GM23338 (cell line): ENCODE measurements at places on chromosomes 2 and 18. TPM values are rescaled to one million over a fixed set of nuclear protein-coding genes. Genes with fewer than 3 reads are reported as not detected.

POTEI gene
- total RNA-seq = 0.08 and 0.56 TPM in 2 replicates

FANCL gene
- 90.4 and 115 TPM in 2 replicates for total RNA-seq

RTP5 gene
- total RNA-seq = 0.50 TPM in 1 of 2 replicates, not detected in the other

ASB3 gene
- total RNA-seq = 28.9 and 30.5 TPM in 2 replicates

KCNS3 gene
- total RNA-seq = 62.4 and 80.0 TPM in 2 replicates

EVX2 gene
- 0.03 and 0.04 TPM in 2 replicates for total RNA-seq

ADCYAP1 gene
- not detected in 2 replicates for total RNA-seq

ZNF514 gene
- 5.7 and 7.2 TPM in 2 replicates for total RNA-seq

GAL3ST2 gene
- total RNA-seq = 0.24 and 1.5 TPM in 2 replicates

SERPINB3 gene
- 0.59 TPM in 1 of 2 replicates, not detected in the other for total RNA-seq

SNTG2 gene
- 56.0 and 60.4 TPM in 2 replicates for total RNA-seq

ABCG8 gene
- 0.31 and 0.35 TPM in 2 replicates for total RNA-seq

ERFE gene
- 2.5 and 3.3 TPM in 2 replicates for total RNA-seq

FAM228A gene
- total RNA-seq = 0.12 and 0.35 TPM in 2 replicates

TTL gene
- 34.6 and 43.9 TPM in 2 replicates for total RNA-seq

DSG1 gene
- 0.04 TPM in 1 of 2 replicates, not detected in the other for total RNA-seq

IL1RN gene
- not detected in 2 replicates for total RNA-seq

SP3 gene
- 96.9 and 110 TPM in 2 replicates for total RNA-seq
